H4 (cell line): ENCODE measurements at places on chromosomes 3 and 15.

DNA sequence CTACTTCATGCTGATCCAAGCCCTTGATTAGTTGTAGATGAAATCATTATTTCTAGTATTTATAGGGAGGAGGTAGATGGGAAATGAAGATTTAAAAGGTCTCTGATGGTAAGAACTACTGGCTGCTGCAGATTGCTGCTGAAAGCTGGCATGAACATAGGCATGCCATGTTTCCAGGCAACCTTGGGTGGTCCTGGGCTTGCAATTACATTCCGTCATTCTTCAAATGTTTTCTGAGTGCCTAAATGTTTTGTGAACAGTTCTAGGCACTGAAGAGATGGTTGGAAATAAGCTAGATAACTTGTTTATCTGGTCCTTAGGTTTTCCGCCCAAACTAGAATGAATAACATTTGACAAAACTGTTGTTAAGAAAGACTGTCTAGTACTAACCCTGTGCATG lies 95.8 kb downstream of the KCNAB1 start:
- DNase-seq = no peak

DNA sequence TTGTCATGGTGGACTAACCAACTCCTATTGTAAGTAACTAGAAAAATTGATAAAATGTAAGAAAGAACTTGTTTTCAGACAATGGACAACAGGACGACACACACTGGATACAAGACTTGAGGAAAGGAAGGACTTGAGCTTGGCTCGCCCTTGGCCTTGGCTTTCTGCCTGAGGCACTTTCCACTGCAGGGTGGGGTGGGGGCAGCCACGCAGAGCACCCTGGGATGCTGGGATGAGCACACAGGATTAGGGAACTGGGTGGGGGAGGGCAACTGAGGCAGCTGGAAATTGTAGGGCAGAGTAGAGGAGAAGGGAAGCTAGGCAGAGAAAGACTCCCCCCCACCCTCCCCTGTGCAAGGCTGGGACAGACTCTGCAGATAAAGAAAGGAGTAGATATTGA lies 25.5 kb upstream of the HHATL start:
- no peak for DNase-seq

GRCh38 chr3:46831841-46832240 lies 31.4 kb downstream of the MYL3 start:
- no peak for DNase-seq

GRCh38 chr15:43930079-43930478 lies 103.3 kb downstream of the WDR76 start:
- DNase-seq = no peak

DNA sequence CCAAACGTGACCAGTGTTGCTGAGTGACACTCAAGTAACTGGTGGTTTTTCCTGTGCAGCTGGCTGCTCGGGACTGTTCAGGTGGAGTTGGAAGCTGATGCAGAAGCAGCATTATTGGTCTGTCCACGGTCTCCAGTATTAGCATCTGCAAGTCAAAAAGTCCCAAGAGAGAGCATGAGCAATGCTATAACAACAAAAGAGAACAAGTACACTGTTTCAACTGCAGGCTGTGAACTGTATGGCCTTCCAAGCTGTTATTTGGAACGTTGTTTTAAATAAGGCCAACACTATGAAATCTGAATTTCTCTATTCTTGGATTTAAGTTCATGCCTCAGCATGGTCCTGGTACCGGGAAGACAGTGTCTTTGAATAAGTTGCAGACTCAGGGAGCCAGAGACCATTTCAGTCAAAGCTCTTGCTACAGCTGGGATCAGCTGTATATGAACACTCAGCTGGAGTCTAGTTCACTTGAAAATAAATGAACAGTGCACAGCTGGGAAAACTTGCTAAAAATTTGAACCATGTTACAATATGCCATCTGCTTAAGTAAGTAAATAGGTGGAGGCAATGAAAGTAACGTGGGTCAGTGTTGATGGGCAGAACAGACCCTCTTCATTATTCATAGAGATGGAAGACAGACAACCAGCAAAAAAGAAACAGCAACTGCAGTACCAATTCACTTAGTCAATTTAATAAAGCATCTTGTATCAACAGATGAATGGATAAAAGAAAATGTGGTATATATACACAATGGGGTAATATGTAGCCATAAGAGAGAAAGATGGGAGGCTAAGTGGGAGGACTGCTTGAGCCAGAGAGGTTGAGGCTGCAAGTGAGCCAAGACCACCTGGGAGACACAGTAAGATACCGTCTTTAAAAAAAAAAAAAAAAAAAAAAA lies 45.1 kb downstream of the NR1I2 start:
- no peak for DNase-seq

DNA sequence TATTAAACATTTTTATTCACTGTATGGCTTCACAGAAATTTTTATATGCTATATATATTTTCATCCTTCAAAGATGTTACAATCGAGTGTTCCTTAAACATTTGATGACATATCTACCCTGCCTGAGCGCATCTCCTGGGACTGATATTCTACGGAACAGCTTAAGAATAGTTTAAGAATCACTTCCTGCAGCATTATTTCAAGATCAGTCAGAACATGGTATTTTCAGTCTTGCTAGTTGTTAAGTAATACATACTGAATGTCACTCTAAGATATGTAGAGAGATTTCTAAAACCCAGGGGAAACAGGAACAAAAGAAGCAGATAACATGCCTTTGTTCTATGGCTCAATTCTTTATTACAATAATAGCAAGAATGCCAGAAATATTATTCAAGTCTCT lies 8.7 kb downstream of the COL8A1 start:
- DNase-seq = no peak

DNA sequence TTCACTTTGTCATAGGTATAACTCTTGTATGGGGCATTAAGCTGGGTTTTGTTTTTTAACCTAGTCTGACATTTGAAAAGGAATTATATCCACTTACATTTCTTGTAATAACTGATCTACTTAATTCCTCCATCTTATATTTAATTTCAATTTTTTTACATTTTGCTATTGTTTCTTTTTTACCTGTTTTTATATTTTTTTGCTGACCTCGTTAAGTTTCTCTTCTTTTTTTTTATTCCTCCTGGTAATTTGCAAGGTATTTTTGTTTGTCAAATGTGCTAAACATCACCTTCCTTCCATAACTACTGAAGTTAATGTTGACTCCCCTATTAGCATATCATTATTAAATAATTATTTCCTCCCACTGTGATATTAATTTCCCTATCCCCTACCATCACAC lies 87.7 kb upstream of the NR2F2 start:
- DNase-seq = no peak

DNA sequence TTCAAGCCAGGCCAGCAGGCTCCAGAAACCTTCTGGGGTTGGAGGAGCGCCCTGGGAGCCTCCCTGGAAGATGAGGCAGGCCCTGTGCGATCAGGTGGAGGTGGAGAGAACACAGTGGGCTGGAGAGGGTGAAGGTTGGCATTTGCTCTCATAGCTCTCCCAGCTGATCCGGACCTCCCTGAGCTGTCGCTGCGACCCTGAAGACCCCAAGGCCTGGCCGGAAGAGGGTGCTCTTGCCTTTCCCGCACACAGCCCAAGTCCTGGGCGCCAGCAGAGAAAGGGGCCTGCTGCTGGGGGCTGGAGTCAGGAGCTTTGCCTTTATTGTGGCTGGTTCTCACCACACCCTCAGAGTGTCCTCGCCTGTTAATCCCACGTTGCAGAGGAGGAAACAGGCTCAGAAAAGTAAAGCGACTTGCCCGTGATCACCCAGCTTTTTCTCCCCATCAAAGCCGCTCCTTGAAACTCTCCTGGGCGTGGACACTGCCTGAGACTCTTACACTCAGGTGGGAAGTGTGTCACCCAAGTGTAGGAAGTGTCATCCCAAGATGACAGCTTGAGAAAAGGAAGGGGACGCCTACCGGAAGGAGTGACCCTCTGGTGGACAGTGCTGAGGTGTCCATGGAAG lies 8.6 kb upstream of the RPL29 start:
- no peak for DNase-seq

DNA sequence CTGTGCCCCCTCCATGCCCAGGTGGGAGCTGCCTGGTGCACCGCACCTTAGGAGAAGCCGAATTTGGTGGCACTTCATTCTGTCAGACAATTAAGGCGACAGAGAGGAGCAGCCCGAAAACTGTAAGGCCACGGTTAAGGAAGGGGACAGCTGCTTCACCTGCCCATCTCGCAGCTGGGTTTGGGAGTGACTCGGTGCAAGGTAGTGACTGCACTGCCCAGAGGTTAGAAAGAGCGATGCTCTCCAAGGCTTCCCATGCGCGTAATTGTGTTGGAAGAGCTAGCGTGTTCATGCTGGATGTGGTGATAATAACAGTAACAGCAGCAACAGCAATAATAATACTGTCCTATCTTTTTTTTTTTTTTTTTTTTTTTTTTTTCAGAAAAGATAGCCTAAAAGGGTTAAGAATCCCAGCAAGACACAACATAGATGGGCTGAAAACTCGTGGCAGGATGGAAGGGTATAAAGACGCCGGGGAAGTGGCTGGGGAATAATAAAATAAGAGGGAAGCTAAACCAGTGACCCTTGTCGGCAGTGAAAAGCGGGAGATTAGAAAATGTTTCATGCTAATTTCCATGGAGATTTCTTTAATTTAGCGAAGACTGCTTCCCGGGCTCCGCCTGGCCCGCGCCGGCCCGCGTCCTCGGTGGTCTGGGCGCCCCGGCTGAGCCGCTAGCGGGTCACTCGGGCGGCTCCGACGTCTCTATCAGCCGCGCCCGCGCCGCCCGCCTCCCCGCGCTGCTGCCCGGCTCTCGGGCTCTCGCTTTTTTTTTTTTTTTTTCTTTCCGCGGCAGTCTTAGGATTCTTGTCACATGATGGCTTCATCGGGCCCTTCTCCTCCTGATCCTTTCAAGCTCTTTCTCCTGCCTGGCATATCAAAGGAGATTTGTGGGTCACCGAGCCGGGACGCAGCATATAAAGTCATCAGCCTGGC lies 617.1 kb downstream of the NR2F2 start:
- DNase-seq = peak; percentile 8
